ENCODE measurements at places on chromosomes 12 and 14.

- no peak for DNase-seq
Observed at GRCh38 chr12:43169115-43169681, 382.8 kb downstream of the ADAMTS20 start.

- DNase-seq = no peak
Observed at GRCh38 chr12:23581913-23582312, 367.6 kb downstream of the SOX5 start.

DNA sequence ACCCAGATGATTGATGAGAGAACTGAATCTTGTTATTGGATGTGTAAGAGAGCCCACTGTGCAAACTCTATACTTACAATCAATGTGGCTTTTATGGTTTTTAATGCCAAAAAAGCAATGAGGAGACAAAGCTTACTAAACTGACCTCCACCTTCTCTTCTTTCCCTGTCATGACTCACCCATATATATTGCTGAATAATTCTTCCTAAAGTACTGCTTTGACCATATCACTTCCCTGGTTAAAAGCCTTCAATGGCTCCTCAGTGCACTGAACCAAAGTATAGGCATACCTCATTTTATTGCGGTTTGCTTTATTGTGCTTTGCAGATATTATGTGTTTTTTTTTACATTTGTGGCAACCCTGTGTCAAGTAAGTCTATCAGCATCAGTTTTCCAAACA, 138.4 kb upstream of the PELI2 start:
- no peak for DNase-seq

- DNase-seq = no peak
Observed at GRCh38 chr14:101501341-101501740, 60.0 kb upstream of the DIO3 start.

DNA sequence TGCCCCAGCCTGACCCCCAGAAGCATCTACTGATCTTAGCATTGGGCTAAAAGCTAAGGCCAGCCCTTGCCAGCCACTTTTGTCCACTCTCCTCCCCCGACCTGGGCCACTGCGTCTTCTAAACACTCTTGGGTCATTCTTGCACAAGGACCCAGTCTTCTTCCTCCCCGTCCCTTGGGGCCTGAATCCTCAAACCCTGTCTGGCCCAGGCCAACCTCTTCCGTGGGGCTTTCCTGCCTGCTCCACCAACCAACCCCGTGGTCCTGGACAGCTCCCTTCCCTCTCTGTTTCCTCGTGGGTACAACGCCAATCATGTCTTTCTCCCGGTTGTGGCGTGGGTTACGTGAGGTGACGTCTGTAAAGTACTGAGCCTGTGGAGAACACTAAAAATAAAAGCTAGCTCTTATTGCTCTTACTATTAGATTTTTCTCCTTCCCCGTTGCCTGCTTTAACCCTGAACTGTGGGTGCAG, 21.5 kb downstream of the FAM222A start:
- DNase-seq = no peak

All from NCI-H345 (cell line).